ENCODE measurements at places on chromosomes 11 and 22.

- no peak for DNase-seq
Measured at GRCh38 chr11:76151556-76152085, 54.7 kb downstream of the WNT11 start.

GRCh38 chr11:73414977-73415651 is 38.9 kb downstream of the RELT start:
- no peak for DNase-seq

DNA sequence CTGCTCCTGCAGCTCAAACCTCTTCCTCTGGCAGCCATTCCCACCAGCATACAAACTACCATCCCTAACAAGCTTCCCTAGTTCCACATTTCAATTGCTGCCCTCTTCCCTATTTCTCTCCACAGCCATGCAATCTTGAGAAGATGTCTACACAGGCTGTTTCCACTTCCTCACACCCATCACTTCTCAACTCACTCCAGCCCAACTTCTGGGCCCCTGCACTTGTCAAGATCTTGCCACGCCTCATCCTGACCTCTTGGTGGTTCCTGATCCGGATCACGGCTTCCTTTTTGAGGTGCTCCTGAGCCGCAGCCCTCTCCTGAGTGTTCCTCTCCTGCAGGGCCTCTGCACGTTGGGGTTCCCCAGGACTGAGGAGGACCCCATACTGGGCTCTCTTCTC is 22.6 kb downstream of the RPL27A start:
- DNase-seq, result no peak

GRCh38 chr22:43476341-43476740 is 64.5 kb downstream of the MPPED1 start:
- no peak for DNase-seq

- no peak for DNase-seq
Measured at GRCh38 chr11:12177739-12178338, 67.4 kb downstream of the MICAL2 start.

GRCh38 chr11:64352099-64352994 is 6.6 kb upstream of the RPS6KA4 start:
- no peak for DNase-seq

Measured in effector CD4-positive, alpha-beta T cell (primary cell).